ENCODE measurements at places on chromosomes 3 and 15.
A peak's percentile ranks its signal among the peaks of the same experiment; 100 is the strongest.

DNA sequence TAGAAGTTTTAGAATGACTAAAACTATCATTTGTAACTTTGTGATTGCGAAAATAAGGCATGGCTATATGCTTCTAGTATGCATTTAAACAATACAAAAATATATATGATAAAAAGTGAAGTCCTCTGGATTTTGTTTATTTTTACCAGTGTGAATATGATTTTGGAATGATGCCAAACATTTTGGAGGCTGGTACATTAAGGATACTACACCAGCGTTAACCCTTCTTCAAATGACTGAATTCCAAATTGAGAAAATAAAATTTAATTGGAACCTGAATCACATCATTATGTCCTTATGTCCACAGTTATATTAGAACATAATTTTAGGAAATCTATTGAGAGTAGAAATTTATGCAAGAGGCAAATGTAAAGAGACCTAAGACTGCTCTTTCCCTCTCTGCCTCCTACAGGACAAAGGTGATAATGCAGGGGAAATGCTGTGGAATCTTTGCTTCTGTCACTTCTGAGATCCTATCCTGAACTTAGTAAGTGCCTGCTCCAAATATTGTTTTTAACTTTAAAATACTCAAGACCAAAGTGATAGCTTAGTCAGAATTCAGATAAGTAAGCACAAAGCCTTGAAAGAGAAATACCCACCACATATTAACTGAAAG is 121.1 kb upstream of the NANOGP8 start:
- DNase-seq: no peak

GRCh38 chr15:89146366-89146765 is 58.1 kb downstream of the ABHD2 start:
- no peak for DNase-seq

GRCh38 chr3:178440043-178440442 is 96.2 kb upstream of the KCNMB2 start:
- no peak for DNase-seq

GRCh38 chr3:53846134-53846850 is at the start of the genes CHDH and IL17RB:
TSS of gene CHDH (minus strand) at chr3:53846419. CDS start at chr3:53824008, 22,411 bp downstream.
TSS of gene IL17RB (plus strand) at chr3:53846568. CDS start at chr3:53846589, 21 bp downstream.
- DNase-seq: peak; percentile 84

GRCh38 chr3:98531622-98532274 is at the start of gene GPR15:
TSS of gene GPR15 (plus strand) at chr3:98531978. CDS start at chr3:98532034, 56 bp downstream.
- no peak for DNase-seq

DNA sequence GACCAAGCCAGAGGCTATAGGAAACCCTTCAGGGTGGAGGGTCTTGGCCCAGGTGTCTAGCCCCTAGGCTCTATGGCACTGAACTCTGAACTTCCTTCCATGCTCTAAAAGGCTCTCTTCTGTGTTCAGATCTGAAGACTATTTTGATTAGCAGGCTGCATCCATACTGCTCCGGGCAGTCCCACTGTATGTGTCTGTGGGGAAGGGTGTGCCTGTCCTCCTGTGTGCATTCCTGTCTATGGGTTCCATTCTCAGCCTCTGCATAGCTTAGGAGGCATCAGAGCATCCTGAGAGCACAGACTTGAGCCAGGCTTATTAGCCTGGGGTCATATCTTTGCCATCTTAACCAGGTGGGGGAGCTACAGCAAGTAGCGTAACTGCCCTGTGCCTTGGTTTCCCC is 38.0 kb downstream of the EXOG start:
- no peak for DNase-seq

- no peak for DNase-seq
Measured at GRCh38 chr15:92968926-92969651, 69.0 kb downstream of the CHD2 start.

DNA sequence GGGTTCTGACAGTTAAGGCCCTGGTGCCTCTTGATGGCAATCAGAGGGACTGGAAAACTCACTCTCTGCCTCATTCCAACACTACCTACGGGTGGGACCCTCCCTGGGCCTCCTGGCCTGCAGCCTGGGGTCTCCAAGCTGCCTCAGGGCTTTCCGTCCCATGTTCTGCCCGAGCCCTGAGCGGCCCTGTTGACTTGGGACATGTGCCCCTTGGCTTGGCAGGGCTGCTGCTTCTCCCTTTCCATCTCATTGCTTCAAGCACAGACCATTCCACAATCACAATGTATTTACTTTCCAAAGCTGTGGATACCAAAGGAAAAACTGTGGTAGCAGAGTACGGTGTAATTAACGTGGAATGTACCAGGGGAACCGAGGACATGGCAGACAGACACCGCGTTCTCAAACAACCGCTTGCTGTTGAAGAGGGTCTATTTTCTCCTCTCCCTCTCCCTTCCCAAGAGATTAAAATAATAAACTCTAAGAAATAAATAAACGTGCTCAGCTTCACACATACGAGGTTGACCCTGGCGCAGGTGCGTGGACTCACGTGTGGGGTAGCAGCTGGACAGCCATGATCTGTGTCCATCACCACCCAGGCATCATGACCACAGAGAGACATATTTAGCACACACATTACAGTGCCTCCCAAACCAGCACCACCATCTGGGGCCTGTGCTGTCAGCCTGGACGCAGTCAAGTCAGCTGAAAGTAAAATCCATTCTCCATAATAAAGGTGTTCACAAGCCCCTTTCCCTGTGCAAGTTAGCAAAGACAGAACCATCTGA is 172.0 kb downstream of the XXYLT1 start:
- DNase-seq: no peak

- no peak for DNase-seq
Measured at GRCh38 chr3:62918131-62918530, 42.9 kb upstream of the CADPS start.

DNA sequence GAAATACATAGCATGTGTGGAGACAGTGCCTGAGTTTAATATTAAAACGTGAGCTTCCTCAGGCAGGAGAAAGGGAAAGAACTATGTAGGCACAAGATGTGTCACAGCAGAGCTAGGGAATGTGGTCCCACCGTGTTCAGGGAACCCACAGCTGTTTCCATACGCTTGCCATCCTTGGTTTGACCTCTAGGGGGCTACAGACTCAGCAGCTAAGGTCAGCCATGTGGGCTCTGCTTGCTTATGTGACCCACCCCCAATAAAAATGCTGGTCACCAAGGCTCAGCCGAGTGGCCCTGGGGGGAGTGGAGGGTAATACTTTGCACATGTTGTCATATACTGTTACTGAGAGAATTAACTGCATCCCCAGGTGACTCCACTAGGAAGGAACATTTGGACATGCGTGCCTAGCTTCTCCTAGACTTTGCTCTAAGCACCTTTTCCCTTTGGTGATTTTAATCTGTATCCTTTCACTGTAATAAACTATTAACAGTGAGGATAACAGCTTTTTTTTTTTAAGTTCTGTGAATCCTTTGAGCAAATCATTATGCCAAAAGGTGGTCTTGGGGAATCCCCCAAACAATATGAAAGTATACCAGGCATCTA is 3.3 kb downstream of the TUBGCP5 start:
- DNase-seq: peak; percentile 10

- no peak for DNase-seq
Measured at GRCh38 chr15:86059851-86060250, 19.8 kb upstream of the AGBL1 start.

- DNase-seq: no peak
Measured at GRCh38 chr15:40379853-40380252, 2.7 kb upstream of the KNSTRN start.

GRCh38 chr15:76183930-76184649 is 124.3 kb downstream of the TMEM266 start:
- peak; percentile 60 for DNase-seq

GRCh38 chr3:30004481-30004880 is 601.9 kb upstream of the TGFBR2 start:
- DNase-seq: no peak

DNA sequence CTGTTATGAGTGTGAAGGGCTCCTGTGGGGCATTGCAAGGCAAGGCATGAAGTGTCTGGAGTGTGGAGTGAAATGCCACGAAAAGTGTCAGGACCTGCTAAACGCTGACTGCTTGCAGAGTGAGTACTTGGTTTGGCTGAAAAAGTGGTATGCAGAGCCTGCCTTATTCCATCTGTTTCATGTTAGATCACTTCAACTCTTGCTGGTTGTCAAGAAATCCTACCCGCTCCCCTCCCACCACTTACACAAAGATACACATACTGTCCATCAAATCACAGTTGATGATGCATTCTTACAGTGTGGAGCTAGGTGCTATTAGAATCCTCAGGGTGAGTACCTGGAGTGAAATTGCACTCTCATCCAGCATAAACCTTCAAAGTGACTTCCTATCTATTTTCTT is 272.1 kb downstream of the UNC13C start:
- DNase-seq: no peak

DNA sequence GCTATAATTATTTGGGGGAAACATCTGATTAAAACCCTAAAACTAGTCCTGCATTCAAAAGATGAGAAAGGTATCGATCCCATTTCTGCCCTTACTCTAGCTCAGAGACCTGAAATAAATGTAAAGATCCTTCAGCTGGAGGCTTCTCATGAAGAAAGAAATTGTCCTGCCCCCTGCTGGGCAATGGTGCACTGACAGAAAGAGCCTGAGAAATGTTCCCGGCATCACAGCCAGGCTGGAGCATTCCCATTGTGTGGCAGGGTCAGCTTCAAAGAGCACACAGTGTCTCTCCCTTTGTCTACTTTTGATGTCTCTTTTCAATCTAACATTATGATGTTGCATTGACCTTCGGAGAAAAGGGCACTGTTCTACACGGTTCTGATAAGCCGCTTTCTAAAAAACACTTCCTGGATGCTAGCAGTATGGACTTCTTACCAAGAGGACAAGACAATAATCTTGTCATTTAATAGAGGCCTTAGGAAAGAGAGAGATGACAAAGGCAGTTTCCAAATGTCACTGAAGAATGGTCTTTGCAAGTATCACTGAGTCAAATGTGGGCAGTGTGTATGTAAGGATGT is 287.5 kb downstream of the MAGI1 start:
- DNase-seq: no peak

DNA sequence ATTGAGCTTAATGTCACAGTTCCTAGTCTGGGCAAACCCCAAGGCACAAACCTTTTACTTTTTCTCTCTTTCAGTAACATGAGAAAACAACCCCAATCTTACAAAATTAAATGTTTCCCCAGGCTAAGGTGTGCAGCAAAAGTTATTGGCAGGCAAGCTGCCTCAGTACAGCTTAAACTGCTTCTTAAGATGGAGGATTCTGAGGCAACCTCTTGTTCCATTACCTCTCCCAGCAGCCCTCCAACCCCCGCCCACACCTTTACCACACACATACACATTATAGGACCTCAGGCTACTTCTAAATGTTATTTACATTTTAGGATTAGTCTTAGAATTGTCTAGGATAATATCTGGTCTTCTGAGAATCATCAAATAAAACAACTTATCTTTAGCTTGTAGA is 22.3 kb upstream of the CBLB start:
- DNase-seq: no peak

DNA sequence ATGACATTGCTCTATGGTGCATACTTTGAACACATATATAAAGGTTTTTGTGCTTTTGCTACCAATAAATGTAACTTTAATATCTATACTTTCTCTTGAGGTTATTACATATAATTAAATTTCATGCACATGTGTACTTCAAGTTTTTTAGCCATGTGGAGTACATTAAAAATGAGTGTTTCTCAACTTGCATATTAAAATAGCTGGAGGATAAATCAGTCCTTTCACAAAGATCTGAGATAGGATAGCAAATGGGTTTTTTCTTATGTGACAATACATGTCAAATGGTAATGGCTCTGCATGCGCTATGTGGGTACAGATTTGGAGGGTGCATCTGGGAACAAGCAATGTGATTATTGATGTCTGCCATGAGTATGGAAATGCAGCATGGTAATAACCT is 48.7 kb upstream of the COL6A6 start:
- no peak for DNase-seq

DNA sequence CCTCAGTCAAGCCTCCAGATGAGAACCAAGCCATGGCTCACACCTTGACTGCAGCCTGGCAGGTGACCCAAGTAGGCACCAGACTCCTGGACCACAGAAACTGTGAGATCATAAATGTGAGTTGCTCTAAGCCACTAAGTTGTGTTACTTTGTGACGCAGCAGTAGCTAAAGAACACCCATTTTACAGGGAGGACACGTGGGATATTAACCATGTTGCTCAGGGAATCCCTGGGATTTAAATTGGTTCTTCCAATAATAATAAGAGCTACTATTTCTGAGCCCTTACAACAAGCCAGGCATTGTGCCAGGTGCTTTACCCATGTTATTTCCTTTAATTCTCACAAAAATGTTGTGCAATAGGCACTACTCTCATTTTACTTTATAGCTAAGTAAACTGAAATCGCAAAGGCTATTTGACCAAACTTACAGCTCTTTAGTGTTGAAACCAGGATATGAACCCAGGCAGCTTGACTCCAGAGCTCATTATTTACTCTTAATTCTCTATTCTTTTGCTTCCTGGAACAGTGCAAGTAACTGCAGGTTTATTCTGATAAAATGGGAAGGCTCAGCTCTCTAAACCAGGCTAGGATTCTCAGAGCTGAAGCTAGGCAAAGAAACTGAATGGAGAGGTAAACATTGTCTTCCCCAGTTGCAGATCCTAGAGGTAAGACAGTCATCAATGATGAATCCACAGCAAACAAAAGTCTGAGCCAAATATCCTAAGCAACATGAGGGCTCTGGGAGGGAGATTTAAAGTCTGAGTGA is 294.4 kb downstream of the KBTBD8 start:
- DNase-seq: no peak
